ENCODE measurements at places on chromosomes 3 and 15. TPM values are rescaled to one million over a fixed set of nuclear protein-coding genes. Genes with fewer than 3 reads are reported as not detected.

DNA sequence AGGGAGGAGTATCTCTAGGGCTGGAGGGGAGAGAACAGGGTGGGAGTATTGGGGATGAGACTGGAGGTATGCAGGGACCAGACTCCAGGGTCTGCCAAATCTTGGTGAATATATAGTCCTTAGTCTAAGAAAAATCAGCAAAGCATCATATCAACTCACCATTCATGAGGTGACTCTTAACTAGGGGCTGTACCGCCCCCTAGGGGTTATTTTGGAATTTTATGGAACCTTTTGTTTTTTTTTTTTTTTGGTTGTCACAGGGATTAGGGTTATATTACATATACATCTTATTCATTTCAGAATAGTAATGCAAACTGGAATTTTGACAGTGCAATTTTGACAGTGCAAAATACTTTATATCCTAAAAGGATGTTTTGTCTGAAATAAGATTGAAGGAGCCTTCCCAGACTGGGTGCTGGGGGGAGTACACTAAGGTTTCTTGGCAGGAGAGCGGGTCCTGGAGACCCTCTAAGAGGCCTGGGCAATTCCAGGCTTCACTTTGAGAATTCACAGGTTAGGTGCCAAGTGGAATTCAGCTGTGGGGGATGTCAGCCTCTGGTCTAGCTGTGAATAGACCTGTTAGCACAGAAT lies 7.5 kb downstream of the CMTM7 start:
- peak; percentile 38 for DNase-seq

GRCh38 chr15:59622289-59622688 lies 10.7 kb downstream of the GCNT3 start:
- peak; percentile 66 for DNase-seq

- DNase-seq, result peak; percentile 18
Measured at GRCh38 chr15:48177766-48178647, at the start of gene MYEF2. Gene MYEF2 (minus strand): TSS chr15:48178295. CDS start chr15:48178237, 58 bp downstream.

DNA sequence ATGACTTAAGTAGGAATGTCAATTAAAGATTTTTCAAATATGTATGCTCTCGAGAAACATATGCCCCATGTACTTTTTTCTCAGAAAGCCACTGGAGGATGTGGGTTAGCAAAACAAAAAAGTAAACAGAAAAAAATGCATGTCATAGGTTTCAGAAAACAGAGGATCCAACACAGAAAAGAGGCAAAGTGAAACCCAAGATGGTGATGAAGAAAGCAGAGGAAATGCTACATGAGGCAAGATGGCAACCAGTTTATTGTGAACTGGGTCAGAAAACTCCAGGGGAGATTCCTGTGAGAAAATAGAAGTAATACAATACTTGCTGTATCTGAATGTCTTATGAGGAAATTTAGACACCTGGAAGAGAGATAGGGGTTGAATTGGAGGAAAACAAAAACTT lies 30.8 kb upstream of the EOMES start:
- DNase-seq, result no peak

The DCP1A gene
- 14.1 TPM for polyA plus RNA-seq

- DNase-seq, result no peak
Measured at GRCh38 chr3:184380627-184381260, 890 bp downstream of the CHRD start.

DNA sequence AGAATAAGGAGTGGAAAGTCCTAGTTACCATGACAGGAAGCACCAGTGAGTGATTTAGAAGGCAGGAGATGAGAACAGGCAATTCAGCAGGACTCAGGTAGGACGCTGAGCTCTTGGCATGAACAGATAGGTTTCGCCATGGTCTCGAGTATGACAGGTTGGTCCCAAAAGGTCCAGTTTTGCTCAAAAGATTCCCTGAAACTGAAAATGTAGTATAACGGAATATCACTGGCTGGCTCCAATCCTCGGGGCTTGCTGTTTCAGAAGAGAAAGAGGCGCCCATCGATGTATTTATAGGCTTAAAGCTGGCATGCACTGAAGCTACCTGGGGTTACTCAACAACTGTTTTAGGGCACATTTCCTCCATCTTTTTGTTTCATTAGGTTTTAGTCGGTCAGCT lies 59.2 kb downstream of the SRGAP3 start:
- DNase-seq, result no peak

DNA sequence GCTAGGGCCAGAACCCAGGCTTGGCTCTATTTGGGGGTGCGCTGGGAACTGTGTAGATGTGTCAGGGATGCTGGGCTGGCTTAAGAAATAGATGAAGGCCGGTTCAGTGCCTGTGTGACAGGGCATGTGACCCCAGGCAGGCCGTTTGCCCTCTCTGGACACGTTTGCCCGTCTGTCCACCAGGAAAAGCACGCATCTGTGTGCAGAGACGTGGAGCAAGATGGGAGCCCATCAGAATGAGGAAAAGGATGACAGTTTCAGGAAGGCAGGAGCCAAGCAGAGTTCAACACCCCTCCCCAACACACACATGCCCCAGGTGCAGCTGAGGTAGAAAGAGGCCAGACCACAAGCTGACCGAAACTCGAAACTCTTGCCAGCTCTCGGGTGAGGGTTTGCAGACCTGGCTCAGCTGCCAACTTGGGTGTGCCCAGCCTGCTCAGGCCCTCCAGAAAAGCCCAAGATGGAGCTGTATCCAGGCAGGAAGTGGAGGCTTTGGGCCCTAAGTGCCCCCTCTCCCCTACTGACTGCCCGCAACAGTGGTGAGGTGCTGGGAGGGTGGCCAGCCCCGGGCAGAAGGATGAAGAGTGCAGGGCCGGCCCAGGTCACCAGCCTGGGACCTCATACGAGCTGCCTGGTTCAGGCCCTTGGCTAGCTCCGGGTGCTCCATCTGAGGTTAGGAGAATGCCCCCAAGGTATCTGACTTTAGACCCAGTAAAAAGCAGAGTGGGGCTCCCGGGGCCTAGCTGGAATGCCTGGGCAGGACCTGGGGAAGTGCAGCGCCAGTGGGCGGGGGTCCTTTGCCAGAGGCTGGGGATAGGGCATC lies 10.2 kb upstream of the MESP1 start:
- peak; percentile 78 for DNase-seq

GRCh38 chr3:158420654-158421396 lies 150.2 kb upstream of the MLF1 start:
- peak; percentile 98 for DNase-seq

The ADPRH gene
- polyA plus RNA-seq, result 0.99 TPM

GRCh38 chr3:100777271-100777670 lies 68.0 kb downstream of the TFG start:
- peak; percentile 60 for DNase-seq

The EEF1AKMT4 gene
- 19.1 TPM for polyA plus RNA-seq

GRCh38 chr15:94400526-94401298 lies 169.4 kb downstream of the MCTP2 start:
- no peak for DNase-seq

DNA sequence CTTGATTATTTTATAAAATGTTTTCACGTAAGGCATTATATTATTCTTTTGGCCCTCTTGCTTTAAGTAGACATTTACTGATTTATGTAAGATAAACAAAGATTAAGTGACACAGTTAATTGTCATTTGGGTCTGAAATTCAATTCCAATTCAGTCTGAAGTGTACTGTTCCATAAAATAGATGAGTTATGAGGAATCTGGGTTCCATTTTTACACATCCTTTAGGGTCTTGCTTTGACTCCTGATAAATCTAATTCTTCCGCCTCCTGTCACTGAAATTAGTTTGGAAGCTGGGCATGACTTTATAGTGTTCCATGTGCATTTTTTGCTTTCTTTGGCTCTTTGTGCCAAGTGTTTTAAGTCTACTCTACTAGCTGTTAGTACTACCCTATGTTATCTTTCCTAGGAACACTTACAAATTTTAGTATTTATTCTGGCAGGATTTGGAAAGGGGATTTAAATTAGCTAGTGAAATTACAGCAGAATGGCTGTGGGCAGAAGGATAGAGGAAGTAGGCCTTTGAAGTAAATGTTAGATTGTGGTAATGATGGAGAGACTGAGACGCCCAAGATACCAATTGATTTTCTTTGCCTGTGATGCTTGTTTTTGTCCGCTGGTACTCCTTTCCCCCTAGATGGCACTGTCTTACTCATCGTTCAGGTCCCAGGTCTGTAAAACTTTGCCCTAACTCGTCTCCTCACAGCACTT lies 14.3 kb downstream of the ARL8B start:
- peak; percentile 64 for DNase-seq

- no peak for DNase-seq
Measured at GRCh38 chr3:134904241-134904771, 109.2 kb downstream of the EPHB1 start.

The SELENOK gene
- 37.2 TPM for polyA plus RNA-seq

The PLA2G4B gene
- polyA plus RNA-seq, result 3.8 TPM

The TMC3 gene
- polyA plus RNA-seq, result not detected

DNA sequence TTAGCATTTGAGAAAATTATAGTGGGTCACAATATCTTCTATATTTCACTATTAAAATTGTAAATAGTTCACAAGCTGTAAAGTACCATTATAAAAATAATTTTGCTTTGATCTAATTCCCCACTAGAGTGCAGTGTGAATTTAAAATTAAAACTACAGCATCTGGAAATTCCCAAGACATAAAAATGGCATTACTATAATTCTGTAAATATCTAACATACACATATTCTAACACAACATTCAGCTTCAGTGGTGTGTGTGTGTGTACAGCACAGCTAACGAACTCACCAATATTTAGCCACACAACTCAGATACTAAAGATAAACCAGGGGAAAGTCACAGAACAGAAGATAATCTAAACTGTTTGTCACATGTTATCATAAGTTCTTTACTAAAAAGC lies 424.9 kb upstream of the ZNF385D start:
- no peak for DNase-seq

DNA sequence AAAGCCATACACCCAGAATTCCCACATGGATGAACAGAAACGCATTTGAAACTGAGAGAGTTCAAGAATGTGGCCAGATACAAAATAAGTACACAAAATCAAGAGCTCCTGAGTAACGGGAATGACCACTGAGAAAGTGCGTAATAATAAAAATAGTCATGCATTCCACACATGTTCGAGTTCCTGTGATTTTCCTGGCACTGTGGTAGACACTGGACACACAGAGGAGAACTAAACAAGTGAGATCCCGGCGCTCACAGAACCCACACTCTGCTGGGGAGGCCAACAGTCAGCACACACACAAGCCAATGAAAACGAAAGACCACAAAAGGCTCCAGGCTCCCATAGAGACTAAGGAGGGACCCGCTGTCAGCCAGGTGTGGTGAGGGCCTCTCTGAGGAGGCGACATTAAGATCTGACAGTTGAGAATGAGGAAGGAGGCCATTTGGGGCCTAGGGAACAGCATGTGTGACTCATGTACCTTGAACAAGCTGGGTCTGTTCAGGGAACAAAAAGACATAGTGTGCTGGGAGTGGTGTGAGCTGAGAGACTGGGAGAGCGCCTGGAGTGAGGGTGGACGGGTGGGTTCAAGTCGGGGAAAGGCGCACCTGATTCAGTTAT lies 5.1 kb downstream of the FAM107A start:
- no peak for DNase-seq

Measured in mammary epithelial cell (primary cell).